Common myeloid progenitor, CD34-positive (primary cell): ENCODE measurements at places on chromosomes 5 and 9.

GRCh38 chr9:86867804-86868313 lies 79.4 kb downstream of the GAS1 start:
- no peak for DNase-seq

DNA sequence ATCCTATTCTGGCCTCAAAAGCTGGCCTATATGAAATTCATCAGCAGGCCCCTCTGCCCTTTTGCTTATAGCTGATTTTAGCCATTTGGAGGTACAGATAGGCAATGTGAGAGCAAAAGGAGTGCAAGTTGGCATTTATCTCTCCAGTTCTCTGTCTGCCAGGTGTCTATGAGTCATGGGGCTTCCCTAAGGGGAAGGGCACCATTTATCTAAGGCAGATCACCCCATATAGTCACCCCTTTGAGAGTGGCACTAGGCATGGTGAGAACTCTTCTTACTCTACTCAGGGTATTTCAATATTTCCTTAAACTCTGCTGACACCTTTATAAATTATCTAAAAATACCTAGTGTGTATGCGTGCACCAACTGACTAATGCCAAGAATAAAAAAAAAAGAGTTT lies 314.7 kb upstream of the CDH6 start:
- DNase-seq: no peak

DNA sequence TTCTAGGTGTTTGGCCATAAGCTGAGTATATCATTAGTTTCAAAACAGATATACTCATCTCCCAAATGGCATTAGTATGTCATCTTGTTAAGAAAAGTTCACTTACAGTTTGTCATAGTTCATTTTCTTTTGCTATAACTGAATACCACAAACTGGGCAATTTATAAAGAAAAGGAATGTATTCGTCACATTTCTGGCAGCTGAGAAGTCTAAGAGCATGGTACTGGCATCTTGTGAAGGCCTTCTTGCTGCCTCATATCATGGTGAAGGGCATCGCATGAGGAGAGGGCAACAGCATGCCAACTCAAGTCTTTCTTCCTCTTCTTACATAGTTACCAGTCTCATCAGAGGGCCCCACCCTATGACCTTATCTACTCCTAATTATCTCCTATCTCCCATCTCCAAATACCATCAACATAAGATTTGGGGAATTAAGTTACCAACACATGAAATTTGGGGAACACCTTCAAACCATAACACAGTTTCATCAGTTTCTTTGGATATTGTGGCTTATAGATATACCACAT lies 20.4 kb upstream of the ITGA1 start:
- DNase-seq: no peak

DNA sequence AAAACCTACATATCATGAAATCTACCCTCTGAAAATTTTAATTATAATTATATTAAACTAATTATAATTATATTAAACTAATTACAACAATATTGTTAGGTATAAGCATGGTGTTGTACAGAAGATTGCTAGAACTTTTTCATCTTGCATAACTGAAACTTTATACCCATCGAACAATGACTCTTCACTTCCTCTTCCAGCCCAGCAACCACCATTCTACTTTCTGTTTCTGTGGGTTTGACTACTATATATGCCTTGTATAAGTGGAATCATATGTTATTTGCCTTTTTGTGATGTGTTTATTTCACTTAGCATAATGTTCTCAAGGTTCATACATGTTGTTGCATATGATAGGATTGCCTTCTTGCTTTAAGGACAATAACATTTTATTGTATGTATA lies 274.2 kb upstream of the CCNH start:
- DNase-seq: no peak

- DNase-seq: peak; percentile 3
Measured at GRCh38 chr5:40291338-40291737, 388.4 kb upstream of the PTGER4 start.
